ENCODE measurements at places on chromosomes 2 and 18.

- no peaks in the 10 kb centered on the region for H3K36me3 ChIP-seq
- H3K4me3 ChIP-seq: no peak overlapping the region
- H3K27me3 ChIP-seq: no peaks in the 10 kb centered on the region
- H3K27ac ChIP-seq: peak overlapping the region; percentile 87
- H3K4me1 ChIP-seq: peaks cover 6% of the 10 kb centered on the region
Measured at GRCh38 chr2:159093497-159093896, 125.1 kb downstream of the TANC1 start.

GRCh38 chr2:145744541-145745386 lies 1224.8 kb upstream of the ZEB2 start:
- no peaks in the 10 kb centered on the region for H3K27me3 ChIP-seq
- H3K36me3 ChIP-seq: no peaks in the 10 kb centered on the region
- no peak for DNase-seq
- H3K27ac ChIP-seq: no peak overlapping the region
- H3K4me1 ChIP-seq: no peaks in the 10 kb centered on the region
- H3K4me3 ChIP-seq: no peak overlapping the region

DNA sequence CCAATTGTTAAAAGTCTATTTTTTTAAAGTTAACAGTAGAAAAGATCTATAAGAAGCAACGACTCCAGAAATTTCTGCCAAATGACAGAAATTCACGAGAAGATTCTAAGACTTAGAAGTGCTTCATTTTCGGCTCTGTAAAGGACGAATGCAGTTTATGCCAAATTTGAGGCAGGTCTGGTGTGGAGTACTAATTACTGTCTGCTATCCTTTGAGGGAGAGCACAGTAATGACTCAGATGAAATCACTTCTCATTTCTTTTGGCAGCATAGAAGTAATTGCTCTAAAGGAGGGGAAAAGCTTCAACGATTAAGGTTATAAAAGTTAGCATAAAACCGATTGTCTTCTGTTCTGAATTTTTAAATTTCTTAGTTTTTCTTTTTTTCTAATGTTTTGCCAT lies 11.4 kb downstream of the G6PC2 start:
- H3K36me3 ChIP-seq: no peaks in the 10 kb centered on the region
- DNase-seq: no peak
- H3K27me3 ChIP-seq: peaks cover 3% of the 10 kb centered on the region
- H3K4me1 ChIP-seq: no peaks in the 10 kb centered on the region
- no peak overlapping the region for H3K4me3 ChIP-seq

GRCh38 chr2:220510668-220511067 lies 883.2 kb downstream of the SLC4A3 start:
- H3K27me3 ChIP-seq: no peaks in the 10 kb centered on the region
- DNase-seq: no peak
- no peak overlapping the region for H3K27ac ChIP-seq
- no peaks in the 10 kb centered on the region for H3K36me3 ChIP-seq
- H3K4me1 ChIP-seq: no peaks in the 10 kb centered on the region
- no peak overlapping the region for H3K4me3 ChIP-seq

- H3K27ac ChIP-seq: no peak overlapping the region
- no peaks in the 10 kb centered on the region for H3K27me3 ChIP-seq
- H3K4me3 ChIP-seq: no peak overlapping the region
- no peaks in the 10 kb centered on the region for H3K36me3 ChIP-seq
Measured at GRCh38 chr2:60439219-60439974, 114.1 kb downstream of the BCL11A start.

- no peaks in the 10 kb centered on the region for H3K36me3 ChIP-seq
- DNase-seq: no peak
- no peaks in the 10 kb centered on the region for H3K4me1 ChIP-seq
- no peaks in the 10 kb centered on the region for H3K27me3 ChIP-seq
- no peak overlapping the region for H3K27ac ChIP-seq
- H3K4me3 ChIP-seq: no peak overlapping the region
Measured at GRCh38 chr2:220015576-220015975, 388.1 kb downstream of the SLC4A3 start.

- DNase-seq: no peak
- peaks cover 2% of the 10 kb centered on the region for H3K27me3 ChIP-seq
- H3K27ac ChIP-seq: no peak overlapping the region
- no peaks in the 10 kb centered on the region for H3K36me3 ChIP-seq
Measured at GRCh38 chr2:138949517-138949916, 169.3 kb upstream of the NXPH2 start.

- no peak for DNase-seq
- no peaks in the 10 kb centered on the region for H3K27me3 ChIP-seq
- no peaks in the 10 kb centered on the region for H3K4me1 ChIP-seq
- no peak overlapping the region for H3K27ac ChIP-seq
- no peak overlapping the region for H3K4me3 ChIP-seq
Measured at GRCh38 chr2:196968516-196968915, 42.0 kb upstream of the PGAP1 start.

DNA sequence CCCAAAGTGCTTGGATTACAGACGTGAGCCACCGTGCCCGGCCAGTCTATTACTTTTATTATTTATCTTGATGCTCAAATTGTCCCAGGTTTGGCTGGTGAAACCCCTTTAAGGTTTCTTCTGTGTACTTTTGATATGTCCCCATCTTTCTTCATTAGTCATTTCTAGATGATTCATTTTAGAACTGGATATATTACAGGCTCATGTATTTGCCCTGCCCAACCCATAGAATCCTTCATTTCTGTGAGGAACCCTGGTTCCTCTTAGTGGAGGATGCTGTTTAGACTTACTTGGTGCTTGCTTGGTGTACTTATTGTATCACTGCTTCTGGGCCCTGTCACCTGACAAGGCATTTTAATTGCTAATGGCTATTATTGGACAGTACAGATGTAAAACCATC lies 40.1 kb downstream of the KCMF1 start:
- H3K4me3 ChIP-seq: no peak overlapping the region
- H3K4me1 ChIP-seq: no peaks in the 10 kb centered on the region
- no peak overlapping the region for H3K27ac ChIP-seq
- H3K27me3 ChIP-seq: no peaks in the 10 kb centered on the region
- no peaks in the 10 kb centered on the region for H3K36me3 ChIP-seq

- peaks cover 3% of the 10 kb centered on the region for H3K4me1 ChIP-seq
- no peak for DNase-seq
- no peak overlapping the region for H3K27ac ChIP-seq
- no peaks in the 10 kb centered on the region for H3K27me3 ChIP-seq
- H3K4me3 ChIP-seq: peak overlapping the region; percentile 71
Measured at GRCh38 chr2:200861617-200862155, 2.8 kb downstream of the CLK1 start.

DNA sequence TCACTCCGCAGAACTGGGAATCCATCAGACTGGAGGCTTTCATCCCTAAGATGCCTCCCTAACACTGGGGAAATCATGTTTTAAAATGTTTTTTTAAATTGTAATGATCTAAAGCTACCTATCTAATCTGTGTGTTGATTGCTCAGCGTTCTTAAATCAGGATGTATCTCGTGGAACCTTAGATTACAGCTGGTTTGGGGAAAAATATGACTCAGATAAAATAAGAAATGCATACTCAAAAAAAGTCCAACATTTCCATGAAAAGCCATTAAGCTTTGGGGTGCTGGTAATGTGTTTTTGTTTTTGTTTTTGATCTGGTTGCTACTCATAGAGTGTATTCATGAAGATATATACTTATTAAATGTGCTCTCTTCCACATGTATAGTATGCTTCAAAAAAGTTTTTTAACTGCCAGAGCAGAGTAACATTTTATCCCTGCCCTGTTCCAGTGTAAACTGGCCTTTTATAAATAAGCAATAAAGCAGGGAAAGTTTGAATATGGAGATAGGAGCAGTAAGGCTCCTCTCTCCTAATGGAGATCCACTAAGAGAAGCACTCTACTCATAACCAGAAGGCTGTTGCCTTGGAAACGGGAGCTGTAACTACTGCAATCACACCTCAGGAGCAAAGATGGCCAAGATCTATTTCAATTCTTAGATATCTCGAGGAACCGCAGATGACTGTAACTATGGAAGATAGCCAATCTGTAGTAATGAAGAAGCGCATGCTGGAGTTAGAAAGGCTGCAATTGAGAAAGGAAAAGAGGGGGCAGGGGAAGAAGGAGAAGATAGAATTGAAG lies 41.6 kb downstream of the ANKRD44 start:
- DNase-seq: no peak
- no peak overlapping the region for H3K4me3 ChIP-seq
- no peak overlapping the region for H3K27ac ChIP-seq
- no peaks in the 10 kb centered on the region for H3K27me3 ChIP-seq

GRCh38 chr18:58194028-58194427 lies 150.0 kb downstream of the NEDD4L start:
- H3K4me3 ChIP-seq: no peak overlapping the region
- no peaks in the 10 kb centered on the region for H3K4me1 ChIP-seq

DNA sequence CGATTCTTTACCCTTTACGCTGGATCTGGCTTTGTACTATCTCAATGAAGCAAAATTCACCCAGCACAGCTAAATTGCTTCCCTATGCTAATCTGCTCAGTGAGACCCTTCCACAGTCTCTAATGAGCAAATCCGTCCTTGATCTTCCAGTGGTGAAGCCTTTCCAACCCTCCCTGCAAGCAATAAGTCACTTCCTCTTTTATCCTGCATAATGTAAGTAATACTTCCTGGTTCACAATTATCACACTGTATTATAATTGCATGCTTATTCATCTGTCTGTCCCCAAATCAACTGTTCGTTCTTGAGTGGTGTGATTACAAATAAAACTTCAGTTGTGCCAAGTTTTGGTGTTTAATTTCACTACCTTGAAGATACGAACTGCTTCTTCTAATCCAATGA lies 404.0 kb downstream of the ADCYAP1 start:
- H3K27ac ChIP-seq: no peak overlapping the region
- no peak overlapping the region for H3K4me3 ChIP-seq
- no peaks in the 10 kb centered on the region for H3K4me1 ChIP-seq
- DNase-seq: no peak
- H3K27me3 ChIP-seq: no peaks in the 10 kb centered on the region
